ENCODE measurements at places on chromosomes 13 and 19. TPM values are rescaled to one million over a fixed set of nuclear protein-coding genes. Genes with fewer than 3 reads are reported as not detected.
A peak's percentile ranks its signal among the peaks of the same experiment; 100 is the strongest.

The ZNF99 gene
- total RNA-seq = 0.09 TPM

DNA sequence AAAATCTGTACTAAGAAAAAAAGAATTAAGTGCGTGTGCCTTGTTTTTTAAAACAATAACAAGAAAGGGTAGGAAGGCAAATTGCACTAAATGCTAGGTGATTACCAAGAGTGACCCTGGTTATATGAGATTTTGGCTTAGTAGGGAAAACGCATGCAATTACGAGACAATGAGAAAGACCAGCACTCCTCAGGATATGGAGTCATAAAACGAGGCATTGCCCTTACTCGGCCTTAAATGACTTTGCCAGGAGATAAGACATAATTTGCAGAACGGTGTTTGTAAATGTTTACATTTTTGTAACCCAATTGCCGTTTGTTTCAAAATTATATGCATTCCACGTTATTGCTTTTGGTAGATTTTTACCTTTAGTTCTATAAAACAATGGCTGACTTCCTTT is 179.8 kb downstream of the RBM26 start:
- DNase-seq = no peak

DNA sequence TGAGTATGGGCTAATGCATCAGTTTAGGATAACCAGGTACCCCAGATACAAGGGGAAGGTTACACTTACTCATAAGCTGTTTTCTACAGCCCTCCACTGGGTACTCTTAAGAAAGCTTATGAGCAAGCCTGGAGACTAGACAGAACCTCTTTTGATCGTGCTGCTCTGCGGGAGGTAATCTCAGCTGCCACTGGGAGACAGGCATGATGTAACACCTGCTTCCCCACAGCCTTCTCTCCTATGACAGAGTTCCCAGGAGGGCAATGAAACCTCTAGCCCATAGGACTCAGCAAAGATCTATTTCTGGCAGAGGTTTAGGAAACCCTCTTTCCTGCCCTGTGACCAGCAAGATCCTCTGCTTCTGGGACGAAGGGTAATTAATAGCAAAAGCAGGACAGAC is 65.6 kb downstream of the WASF3 start:
- DNase-seq = no peak

The TTC9B gene
- not detected for total RNA-seq

DNA sequence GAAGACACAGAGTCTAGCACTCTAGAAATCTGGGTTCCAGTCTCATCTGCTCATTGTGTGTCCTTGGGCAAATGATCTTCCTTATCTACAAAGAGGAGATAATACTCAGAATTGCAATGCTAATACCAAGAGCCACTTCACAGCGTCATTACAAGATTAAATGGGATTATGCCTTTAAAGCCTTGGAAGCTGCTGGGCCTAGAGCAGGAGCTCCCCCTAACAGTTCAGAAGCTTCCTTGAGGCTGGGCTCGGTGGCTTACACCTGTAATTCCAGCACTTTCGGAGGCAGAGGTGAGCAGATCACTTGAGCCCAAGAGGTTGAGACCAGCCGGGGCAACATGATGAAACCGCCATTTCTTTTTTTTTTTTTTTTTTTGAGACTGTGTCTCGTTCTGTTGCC is 27.6 kb downstream of the AP2S1 start:
- DNase-seq = no peak

DNA sequence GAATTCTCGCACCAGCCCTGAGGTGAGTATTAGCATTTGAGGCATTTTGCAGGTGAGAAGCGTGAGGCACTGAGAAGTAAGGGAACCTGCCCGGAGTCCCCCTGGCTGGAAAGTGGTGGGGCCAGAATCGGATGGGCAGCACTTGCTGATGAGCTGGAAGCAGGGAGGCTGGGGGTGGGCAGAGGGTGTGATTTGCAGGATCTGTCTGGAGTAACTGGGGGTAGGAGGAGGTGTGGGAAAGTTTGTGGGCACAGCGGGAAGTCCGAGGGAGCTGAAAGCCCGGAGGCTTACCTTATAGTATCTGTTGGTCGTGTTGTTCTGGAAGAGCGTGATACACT is 20.1 kb downstream of the PRKD2 start:
- no peak for DNase-seq

- DNase-seq = peak; percentile 88
Observed at GRCh38 chr19:4379383-4380253, 20.7 kb downstream of the SH3GL1 start.

DNA sequence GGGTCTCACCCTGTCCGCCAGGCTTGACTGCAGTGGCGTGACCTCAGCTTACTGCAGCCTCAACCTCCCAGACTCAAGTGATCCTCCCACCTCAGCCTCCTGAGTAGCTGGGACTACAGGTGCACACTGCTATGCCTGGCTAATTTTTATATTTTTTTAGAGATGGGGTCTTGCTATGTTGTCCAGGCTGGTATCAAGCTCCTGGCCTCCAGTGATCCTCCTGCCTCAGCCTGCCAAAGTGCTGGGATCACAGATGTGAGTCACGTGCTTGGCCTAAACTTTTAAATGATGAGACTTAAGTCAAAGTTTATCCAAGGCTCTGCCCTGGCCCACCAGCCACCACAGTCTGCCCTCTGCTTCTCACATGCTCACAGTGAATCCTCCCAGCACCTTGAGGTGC is 2.2 kb downstream of the C19orf33 start:
- DNase-seq = no peak

DNA sequence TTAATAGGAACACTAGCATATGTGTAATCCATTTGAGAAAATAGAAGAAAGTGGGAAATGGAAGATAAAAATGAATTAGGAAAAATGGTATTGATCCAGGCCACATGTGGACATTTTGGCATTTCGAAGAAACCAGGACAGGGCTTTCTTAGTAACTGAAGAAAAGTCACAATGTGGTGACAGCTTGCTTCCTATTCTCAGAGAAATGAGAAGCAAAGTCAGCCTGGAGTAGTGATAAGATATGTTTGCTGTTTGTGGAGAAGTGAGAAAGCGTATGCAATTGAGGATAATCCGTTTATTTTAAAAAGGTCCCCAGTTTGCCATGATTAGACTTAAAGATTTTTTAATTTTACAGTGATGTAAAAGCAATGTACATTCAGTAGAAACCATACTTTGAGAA is 127.9 kb downstream of the SLITRK6 start:
- DNase-seq = no peak

DNA sequence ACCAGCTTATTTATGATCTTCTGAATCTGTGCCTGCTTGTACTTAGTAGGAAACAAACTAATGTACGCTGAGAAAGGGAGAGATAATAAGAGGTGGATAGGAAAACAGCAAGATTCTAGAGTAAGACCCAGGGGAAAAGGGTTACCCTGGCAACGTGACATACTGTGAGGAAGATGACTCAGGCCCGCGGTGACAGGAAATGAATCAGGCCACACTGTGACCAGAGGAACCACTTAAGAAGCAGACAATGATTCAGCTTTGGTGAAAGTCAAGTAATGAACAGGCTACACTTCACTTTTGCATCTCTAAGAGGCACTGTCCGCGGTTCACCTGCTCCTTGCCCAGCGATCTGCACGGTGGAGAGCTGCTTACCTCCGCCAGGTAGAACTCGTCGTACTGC is 158.2 kb downstream of the NALCN start:
- no peak for DNase-seq

DNA sequence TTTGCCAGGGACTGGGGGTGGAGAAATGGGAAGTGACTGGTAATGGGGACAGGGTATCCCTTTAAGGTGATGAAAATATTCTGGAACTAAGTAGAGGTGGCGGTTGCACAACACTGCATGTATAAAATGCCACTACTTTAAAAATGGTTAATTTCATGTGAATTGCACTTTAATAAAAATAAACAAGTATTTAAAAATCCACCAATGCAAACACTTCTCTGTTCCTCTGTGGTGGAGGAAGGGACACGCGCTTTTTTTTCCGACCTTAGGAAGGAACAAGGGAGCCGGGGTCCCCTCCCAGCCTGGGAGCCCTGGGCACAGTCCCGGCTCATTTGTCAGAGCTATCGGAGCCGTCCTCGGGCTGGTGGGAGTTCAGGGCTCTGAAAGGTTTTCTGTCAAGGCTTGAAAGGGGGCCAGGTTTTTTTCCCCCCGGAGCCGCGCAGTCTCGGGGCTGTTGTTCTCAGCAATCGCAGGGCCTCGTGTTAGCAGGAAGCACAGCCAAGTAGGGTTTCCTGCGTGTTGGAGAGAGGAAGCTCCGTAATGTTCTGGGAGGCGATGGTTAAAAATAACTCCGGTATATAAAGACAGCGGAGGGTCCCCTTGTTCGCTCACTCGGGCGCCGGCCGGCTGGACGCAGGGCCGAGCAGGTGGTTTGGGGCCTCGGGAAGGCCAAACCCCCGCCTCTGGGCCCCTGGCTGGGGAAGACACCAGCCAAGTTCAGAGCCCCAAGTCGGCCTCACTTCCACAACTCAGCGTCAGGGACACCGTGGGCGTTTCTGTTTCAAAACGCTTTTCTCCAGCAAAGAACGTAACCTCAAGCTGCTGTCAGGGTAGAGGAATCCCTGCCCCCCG is 41.2 kb upstream of the KLF2 start:
- DNase-seq = peak; percentile 90

- DNase-seq = no peak
Observed at GRCh38 chr13:39941911-39942551, 286.6 kb downstream of the COG6 start.

GRCh38 chr13:99280166-99280565 is 22.0 kb upstream of the GPR18 start:
- no peak for DNase-seq

GRCh38 chr13:101026736-101027398 is 352.3 kb upstream of the TMTC4 start:
- no peak for DNase-seq

GRCh38 chr19:8487137-8487851 is 15.1 kb downstream of the PRAM1 start:
- DNase-seq = peak; percentile 83

GRCh38 chr13:51943721-51944120 is 67.5 kb downstream of the ATP7B start:
- no peak for DNase-seq

GRCh38 chr13:107421951-107422350 is 793.4 kb downstream of the LIG4 start:
- no peak for DNase-seq

The CASP14 gene
- total RNA-seq = not detected

The CYP4F11 gene
- total RNA-seq = 3.5 TPM

DNA sequence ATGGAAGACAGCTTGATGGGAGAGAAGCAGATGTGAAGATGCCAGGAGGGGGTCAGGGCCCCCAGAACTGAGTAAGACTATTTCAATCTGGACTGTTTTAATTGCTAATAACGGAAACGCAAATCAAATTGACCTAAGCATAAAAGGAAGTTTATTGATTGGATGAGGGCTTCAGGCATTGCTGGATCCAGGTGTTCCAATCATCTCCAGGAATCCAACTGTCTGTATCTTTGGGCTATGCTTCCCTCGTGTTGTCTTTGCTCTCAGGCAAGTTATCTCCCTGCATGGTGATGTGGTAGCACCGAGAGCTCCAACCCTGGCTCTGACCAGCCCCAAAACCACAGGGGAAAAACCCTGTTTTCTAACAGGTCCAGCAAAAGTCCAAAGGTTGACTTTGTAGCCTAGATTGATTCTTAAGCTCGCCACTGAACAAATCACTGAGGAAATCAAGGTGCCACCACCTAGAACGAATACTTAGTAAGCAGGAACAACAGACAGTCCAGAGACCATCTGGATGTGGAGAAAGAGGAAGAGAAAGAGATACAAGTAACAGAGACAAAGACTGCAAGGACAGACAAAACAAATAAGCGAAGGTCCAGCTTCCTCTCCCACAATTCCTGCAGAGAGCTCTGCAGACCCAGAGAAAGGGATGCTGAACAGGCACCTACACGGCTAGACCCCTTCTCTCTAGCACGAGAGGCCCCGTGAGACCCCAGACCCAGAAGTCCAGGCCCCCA is 1.2 kb upstream of the C19orf81 start:
- no peak for DNase-seq

DNA sequence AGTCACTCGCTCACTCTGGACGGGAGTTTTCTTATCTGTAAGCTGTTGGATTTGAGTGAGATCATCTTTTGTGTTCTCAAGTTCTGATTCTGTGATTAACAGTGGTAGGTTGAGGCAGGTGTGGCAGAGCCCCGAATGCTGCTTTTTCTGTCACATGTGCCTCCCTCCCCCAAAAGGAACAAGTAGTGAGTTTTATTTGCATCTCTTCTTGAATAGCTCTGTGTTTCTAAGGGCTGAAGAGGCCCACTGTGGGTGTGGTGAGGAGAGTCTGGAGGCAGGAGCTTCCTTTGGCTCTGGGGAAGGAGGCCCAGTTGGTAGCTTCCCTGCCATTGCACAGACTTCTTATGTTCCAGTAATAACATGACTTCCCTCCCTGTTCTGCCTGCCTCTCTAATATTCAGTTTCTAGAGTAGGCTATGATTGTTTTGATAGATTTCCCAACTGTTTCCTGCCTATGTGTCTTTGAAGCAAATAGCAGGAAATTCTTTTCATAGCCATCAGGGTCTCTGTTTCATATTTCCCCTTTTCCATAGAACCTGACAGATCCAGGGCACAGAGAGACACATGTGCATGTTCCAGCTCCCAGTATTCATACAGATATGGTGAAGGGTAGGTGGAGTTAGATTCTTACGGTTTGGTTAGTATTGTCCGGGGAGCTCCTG is 23.9 kb upstream of the CXCL17 start:
- DNase-seq = no peak

The SOX1 gene
- total RNA-seq = not detected

The CGB8 gene
- total RNA-seq = not detected

The ZNF296 gene
- total RNA-seq = 1.7 TPM

The ZNF582 gene
- 4.2 TPM for total RNA-seq

The UFM1 gene
- total RNA-seq = 60.5 TPM
